Lung (tissue), 17 donors: ENCODE measurements at places on chromosomes 11 and 22. TPM values are rescaled to one million over a fixed set of nuclear protein-coding genes. Genes with fewer than 3 reads are reported as not detected.
A peak's percentile ranks its signal among the peaks of the same experiment; 100 is the strongest.

The SMIM35 gene
- 0.15 TPM for polyA plus RNA-seq

The NLRP10 gene
- not detected for polyA plus RNA-seq

The PPP6R3 gene
- polyA plus RNA-seq, result 34.0 TPM

The MS4A7 gene
- polyA plus RNA-seq, result 46.5 TPM

The F2 gene
- polyA plus RNA-seq, result 0.01 TPM

GRCh38 chr22:30326255-30326705, 461 bp downstream of the TBC1D10A start:
- DNase-seq, result no peak
- peak overlapping the region; percentile 79 for H3K27ac ChIP-seq
- H3K4me1 ChIP-seq, result peaks cover 22% of the 10 kb centered on the region
- no peaks in the 10 kb centered on the region for H3K27me3 ChIP-seq
- peak overlapping the region; percentile 75 for H3K4me3 ChIP-seq
- no peaks in the 10 kb centered on the region for H3K36me3 ChIP-seq

DNA sequence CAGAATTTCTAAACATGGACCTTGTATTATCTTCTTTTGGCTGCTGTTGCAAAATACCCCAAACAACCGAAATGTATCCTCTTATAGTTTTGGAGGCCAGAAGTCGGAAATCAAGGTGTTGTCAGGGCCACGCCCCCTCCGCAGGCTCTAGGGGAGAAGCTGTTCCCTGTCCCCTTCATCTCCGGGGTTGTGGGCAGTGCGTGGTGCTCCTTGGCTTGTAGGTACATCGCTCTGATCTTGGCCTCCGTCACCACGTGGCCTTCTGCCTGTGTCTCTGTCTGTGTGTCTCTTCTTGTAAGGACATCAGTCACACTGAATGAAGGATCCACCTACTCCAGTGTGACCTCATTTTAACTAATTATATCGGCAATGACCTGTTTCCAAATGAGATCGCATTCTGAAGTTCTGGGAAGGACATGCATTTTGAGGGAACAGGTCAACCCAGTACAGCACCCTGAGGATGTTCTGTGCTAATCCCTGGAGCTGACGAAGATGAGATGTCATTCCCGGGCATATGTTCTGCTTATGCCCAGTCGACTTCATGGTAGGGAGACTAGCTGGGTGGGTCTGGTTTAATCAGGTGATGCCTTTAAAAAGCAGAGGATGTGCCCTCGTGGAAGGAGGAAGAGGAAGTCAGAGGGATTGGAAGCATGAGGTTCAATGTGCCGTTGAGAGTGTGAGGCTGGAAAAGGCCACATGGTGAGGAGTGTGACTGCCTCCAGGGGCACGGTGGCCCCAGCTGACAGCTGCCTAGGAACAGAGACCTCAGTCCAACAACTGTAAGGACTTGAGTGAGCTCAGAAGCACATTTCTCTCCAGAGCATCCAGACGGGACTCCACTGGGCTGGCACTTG, 531.1 kb downstream of the TBC1D22A start:
- H3K4me1 ChIP-seq, result peaks cover 5% of the 10 kb centered on the region
- no peaks in the 10 kb centered on the region for H3K36me3 ChIP-seq
- no peak overlapping the region for H3K4me3 ChIP-seq
- no peak overlapping the region for H3K27ac ChIP-seq
- no peaks in the 10 kb centered on the region for H3K27me3 ChIP-seq
- no peak for DNase-seq

DNA sequence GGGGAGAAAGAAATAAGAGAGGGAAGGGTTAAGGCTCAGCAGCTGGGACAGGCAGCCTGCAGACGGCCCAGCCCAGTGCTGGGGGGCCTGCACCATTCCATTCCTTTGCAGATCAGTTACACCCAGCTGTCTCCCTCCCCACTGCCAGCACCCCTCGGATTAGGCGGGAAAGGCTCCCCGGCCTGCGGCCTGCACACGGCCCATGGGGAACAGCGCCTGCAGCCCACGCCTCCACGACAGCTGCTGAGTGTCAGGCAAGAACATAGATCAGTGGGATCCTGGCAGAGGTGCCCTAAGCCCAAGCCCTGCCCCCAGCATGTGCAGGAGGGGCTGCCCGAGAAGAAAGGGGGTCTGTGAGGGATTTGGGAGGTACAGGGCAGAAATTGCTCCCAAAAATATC, 65.8 kb upstream of the MYOD1 start:
- no peak overlapping the region for H3K4me3 ChIP-seq
- no peak overlapping the region for H3K27ac ChIP-seq
- no peaks in the 10 kb centered on the region for H3K36me3 ChIP-seq

GRCh38 chr22:38924347-38924952, 33.0 kb upstream of the APOBEC3A start:
- H3K4me1 ChIP-seq, result peaks cover 3% of the 10 kb centered on the region
- no peak overlapping the region for H3K4me3 ChIP-seq
- peak overlapping the region; percentile 82 for H3K27ac ChIP-seq
- DNase-seq, result peak; percentile 96
- H3K27me3 ChIP-seq, result no peaks in the 10 kb centered on the region

DNA sequence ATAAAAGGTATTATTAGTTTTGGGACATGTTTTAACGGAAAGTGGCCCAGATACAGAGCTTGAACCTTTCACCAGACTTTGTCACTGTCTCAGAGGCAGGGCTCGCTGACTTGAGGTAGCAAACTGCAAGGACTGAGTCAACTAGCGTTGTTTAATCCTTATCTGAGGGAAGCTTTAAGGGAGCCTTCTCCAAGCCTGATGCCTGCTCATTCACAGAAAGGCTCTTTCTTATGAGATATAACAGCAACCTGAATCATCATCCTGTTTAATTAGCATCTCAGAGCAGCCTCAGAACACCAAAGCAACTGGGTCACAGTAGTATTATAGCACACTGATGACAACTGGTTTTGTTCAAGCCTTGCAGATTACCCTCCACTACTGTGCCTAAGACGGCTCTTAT, 54.2 kb upstream of the CYP2D6 start:
- H3K4me1 ChIP-seq, result no peaks in the 10 kb centered on the region
- no peaks in the 10 kb centered on the region for H3K36me3 ChIP-seq
- no peaks in the 10 kb centered on the region for H3K27me3 ChIP-seq
- no peak overlapping the region for H3K4me3 ChIP-seq
- no peak overlapping the region for H3K27ac ChIP-seq

DNA sequence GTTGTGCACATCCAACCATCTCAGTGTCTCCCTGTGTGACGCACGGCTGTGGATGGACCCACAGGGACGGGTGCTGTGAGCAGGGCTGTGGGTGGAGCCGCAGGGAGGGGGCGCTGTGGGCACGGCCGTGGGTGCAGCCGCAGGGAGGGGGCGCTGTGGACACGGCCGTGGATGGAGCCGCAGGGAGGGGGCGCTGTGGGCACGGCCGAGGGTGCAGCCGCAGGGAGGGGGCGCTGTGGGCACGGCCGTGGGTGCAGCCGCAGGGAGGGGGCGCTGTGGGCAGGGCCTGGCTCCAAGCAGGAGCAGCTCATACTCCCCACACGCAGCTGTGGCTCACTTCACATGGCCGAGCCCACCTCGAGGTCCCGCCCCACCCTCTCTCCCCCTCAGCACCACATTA, 6.0 kb upstream of the MAPK11 start:
- H3K27ac ChIP-seq, result no peak overlapping the region
- no peaks in the 10 kb centered on the region for H3K4me1 ChIP-seq
- no peaks in the 10 kb centered on the region for H3K27me3 ChIP-seq
- DNase-seq, result no peak
- no peak overlapping the region for H3K4me3 ChIP-seq

DNA sequence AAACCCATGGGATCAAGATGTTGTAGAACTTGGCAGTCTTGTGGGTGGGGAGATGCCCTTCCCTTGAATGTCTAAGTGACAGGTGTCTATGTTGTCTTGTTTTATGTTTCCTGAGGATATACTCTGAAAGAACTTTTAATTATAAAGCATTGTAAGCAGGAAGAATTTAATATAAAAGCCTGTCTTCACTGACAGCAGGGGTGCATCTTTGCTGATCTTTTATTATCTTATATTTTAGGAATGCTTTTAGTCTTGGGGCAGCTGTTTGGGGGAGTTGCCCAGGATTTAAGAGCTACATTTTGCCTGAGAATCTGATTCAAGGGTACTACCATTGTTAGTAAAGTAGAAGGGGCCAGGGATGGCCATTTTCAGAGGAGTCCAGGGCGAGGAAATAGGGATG, 43.4 kb downstream of the IRAG1 start:
- no peaks in the 10 kb centered on the region for H3K36me3 ChIP-seq
- H3K27me3 ChIP-seq, result no peaks in the 10 kb centered on the region
- H3K27ac ChIP-seq, result no peak overlapping the region
- no peaks in the 10 kb centered on the region for H3K4me1 ChIP-seq

- no peak overlapping the region for H3K27ac ChIP-seq
- DNase-seq, result no peak
- H3K27me3 ChIP-seq, result no peaks in the 10 kb centered on the region
- no peak overlapping the region for H3K4me3 ChIP-seq
- H3K4me1 ChIP-seq, result peaks cover 14% of the 10 kb centered on the region
These were observed 254.0 kb upstream of the NARS2 start for GRCh38 chr11:78828676-78829075.

- no peaks in the 10 kb centered on the region for H3K27me3 ChIP-seq
- no peak overlapping the region for H3K27ac ChIP-seq
- no peak for DNase-seq
- H3K4me3 ChIP-seq, result no peak overlapping the region
- no peaks in the 10 kb centered on the region for H3K36me3 ChIP-seq
These were observed 724.7 kb downstream of the DLG2 start for GRCh38 chr11:84902445-84902844.

DNA sequence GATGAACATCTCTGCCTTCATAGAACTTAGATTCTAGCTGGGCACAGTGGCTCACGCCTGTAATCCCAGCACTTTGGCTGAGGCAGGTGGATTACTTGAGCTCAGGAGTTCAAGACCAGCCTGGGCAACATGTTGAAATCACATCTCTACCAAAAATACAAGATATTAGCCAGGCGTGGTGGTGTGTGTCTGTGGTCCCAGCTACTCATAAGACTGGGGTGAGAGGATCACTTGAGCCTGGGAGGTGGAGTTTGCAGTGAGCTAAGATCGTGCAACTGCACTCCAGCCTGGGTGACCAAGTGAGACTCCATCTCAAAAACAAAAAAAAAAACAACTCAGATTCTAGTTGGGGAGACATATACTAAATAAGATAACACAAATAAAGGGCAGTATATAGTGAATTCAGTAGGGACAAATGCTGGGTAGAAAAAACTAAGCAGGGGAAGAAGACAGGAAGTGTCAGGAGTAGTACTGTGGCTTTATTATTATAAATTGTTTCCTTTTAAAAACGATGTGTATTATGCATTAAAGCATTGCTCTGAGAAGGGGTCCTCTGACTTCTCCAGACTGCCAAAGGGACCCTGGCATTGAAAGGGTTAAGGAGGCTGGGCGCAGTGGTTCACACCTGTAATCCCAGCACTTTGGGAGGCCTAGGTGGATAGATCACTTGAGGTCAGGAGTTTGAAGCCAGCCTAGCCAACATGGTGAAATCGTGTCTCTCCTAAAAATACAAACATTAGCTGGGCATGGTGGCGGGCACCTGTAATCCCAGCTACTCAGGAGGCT, 46.7 kb downstream of the PACS1 start:
- no peaks in the 10 kb centered on the region for H3K27me3 ChIP-seq
- H3K4me3 ChIP-seq, result no peak overlapping the region
- DNase-seq, result no peak
- H3K27ac ChIP-seq, result no peak overlapping the region
